Retinal pigment epithelial cell (primary cell): ENCODE measurements at places on chromosomes 4 and X.

GRCh38 chr4:109760682-109761081 is 30.8 kb upstream of the PLA2G12A start:
- no peak for DNase-seq

DNA sequence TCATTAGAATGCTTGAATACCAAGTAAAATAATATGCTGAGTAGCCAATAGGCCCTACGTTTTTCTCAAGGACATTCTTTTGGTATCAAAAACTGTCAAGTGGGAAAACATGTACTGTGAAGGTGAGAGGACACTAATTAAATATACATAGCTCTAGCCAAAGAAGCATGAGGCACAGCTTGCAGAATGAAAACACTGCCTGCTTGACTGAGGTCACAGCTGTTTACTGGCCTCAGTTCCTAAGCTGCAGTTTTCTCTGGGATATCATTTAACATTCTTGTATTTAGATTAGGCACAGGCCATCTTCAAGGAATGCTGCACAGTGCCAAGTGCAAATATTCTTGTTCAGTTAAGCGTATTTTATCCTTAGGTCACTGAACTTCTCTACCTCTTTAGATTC is 78.6 kb downstream of the NAP1L3 start:
- no peak for DNase-seq

DNA sequence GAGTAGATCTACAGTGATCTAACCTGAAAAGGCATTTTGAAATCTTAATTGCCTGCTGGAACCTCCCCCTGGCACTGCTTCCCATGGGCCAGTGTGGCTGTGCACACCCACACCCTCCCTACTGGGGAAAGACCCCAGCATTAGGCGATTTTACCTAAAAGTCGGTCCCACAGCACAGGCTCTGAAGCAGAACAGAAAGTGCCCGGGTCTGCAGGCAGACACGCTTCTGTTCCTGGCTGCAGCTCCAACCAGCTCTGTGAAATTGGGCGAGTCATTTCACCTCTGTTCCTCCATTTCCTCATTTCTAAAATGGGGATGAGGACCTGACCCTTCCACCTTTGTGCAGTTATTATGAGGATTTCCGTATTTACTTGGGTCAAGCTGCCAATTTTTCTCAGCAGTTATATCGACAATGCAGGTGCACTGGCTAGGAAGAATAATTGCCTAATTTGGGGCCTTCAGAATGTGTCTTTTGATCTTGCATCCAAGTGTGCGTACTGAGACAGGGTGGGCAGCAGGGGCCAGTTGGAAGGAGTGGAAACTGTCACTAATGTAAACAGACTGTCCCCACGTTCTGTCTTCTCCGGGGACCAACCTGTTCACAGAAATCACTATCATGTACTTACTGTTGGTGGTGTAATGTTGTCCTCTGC is 7.1 kb downstream of the KLF3 start:
- DNase-seq: no peak

DNA sequence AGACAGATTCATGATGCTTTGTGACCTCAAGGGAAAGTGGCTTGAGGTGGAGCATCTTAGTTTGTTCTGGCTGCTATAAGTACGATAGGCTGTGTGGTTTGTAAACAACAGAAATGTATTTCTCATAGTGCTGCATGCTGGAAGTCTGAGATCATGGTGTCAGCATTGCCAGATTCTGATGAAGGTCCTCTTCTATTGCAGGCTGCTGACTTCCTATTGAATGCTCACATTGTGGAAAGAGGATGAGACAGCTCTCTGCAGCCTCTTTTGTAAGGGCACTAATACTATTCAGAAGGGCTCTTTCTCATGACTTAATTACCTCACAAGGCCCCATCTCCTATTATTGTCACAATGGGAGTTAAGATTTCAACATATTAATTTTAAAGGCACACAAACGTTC is 1674.0 kb upstream of the PCDH7 start:
- DNase-seq: no peak

- DNase-seq: no peak
Observed at GRCh38 chr4:74615411-74615810, 170.5 kb downstream of the AREG start.

DNA sequence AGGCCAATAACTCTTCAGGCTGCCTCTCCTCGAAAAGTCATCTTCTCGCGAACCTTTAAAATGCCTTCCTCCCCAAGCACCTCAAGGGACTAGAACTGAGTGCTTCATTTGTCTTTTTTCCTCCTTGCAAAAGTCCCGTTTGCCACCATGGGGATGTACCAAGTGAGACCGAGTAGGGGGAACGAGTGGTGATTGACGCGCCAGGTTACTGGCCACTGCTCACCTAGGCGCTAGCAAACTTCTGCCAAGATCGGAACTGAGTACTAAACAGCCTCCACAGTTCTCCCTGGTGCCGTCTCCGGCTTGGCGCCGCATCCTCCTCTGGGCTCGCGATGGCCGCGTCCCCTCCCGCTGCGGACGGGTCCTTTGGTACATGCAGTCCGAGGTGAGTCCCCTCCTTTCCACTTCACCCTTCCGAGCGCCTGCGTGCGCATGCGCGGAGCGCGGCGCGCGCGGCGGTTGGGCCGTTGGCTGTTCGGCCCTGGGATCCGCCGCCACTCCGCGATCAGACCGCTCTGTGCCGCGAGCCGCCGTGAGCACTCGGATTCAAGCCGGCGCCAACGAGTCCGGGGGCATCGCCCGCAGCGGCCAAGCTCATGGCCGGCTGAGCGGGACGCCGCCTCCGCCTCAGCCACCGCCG is at the start of gene CDK16:
Gene CDK16 (plus strand): TSS at position 402 of the 640 bp plus-strand sequence. CDS start 4,877 bp downstream, outside the sequence.
- DNase-seq: peak; percentile 57

- DNase-seq: no peak
Observed at GRCh38 chr4:41718907-41719306, 29.6 kb downstream of the PHOX2B start.

- no peak for DNase-seq
Observed at GRCh38 chrX:105646592-105647372, 175.6 kb upstream of the NRK start.

- DNase-seq: no peak
Observed at GRCh38 chr4:47349326-47349725, 114.2 kb downstream of the COMMD8 start.

- DNase-seq: no peak
Observed at GRCh38 chrX:5233830-5234229, 994.8 kb downstream of the NLGN4X start.

DNA sequence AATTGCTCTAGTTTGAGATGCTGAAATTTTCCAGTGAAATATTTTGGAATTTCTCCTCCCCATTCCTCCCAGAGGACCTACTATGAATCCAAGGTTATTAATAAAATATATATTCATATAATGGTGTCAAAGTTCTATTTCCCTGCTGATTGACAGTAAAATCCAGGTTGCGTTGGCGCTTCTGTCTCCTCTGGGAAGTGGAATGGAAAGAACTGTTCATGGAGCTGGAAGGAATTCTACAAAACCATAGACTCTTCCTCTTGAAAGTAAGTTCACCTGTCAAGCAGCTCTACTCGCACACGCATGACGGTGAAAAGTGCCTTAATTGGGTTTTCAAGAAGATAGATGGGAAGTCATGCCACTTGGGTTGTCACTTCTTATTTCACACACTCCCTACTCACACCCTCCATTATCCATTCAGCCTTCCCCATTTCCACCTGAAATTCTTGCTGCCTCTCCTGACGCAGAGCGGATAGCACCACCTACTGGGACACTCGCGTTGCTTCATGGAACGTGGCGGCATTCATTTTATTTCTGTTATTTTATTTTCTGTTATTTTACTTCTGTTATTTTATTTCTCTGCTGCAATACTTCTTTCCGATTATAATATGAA is 351.6 kb downstream of the NLGN4X start:
- no peak for DNase-seq

GRCh38 chr4:151772274-151772673 is 11.5 kb upstream of the GATB start:
- DNase-seq: no peak

DNA sequence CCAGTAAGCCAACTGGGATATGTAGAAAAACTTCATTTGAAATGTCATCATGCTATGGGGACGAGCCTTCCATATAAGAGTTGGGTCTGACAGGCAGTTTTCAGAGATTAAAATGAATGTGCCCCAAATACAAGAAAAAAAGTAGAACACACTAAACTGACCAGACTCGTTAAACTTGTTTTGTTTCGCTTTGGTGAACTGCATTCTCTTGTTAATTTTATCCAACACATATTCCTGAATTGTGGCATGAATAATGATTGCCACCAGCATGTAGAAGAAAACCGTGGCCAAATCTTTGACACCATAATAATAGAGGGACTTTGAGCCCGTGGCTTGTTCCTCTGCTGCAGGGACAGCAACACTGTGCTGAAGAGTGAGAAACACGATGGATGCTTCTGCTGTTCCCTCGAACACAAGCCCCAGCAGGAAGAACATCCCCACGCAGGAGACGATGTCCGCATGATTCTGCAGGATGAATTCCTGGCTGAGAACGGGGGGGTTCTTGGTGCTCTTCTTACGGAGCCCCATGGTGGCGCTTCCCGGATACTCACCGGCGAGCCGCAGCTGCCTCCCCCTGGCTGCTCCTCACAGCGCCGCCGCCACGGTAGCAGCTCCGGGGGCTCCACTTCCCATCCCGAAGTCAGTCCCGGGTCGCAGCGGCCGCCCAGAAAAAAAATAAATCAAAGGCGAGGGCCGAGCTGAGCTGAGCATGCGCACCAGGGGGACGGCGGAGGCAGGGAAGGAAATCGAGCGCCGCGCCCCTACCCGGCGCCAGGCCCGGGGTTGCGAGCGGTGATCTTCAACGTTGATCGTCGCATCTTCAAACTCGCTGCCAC is at the start of gene TRAM1L1:
Gene TRAM1L1 (minus strand): TSS at position 711 of the 836 bp plus-strand sequence. CDS start 183 bp downstream, at position 528.
- DNase-seq: peak; percentile 25

GRCh38 chrX:129783291-129783713 is 3.6 kb downstream of the SASH3 start:
- no peak for DNase-seq

GRCh38 chr4:75666299-75666698 is 6.9 kb downstream of the G3BP2 start:
- DNase-seq: no peak

GRCh38 chr4:164027805-164028204 is 533.3 kb downstream of the TMA16 start:
- DNase-seq: no peak

DNA sequence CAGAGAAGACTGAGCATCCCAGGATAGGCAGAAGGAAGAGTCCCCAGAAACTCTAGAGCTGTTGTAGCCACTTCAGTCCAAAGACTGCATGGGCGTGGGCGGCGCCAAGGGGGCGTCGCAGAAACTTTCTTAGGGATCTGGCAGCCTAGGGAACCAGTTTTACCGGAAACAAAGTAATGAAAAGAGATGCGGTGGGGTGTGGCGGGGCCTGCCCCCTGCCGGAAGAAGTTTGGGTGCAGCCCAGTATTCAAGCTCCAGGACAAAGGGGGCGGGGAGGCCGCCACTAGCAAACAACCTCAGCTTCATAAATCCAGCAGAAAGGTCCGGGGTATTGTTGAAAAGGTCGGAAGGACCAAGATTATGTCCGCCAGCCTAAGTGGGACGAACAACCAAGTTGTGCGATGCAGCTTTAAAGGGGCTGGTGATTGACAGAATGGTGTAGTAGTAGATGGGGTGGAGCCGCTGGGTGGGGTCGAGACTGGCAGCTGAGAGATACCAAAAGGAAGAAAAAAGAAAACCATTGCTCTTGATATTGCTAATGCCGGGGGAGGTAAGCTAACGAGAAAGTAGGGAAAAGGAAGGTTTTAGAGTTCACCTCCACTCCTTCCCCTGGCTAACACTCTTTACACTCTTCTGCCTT is 190.5 kb downstream of the RRAGB start:
- DNase-seq: no peak

DNA sequence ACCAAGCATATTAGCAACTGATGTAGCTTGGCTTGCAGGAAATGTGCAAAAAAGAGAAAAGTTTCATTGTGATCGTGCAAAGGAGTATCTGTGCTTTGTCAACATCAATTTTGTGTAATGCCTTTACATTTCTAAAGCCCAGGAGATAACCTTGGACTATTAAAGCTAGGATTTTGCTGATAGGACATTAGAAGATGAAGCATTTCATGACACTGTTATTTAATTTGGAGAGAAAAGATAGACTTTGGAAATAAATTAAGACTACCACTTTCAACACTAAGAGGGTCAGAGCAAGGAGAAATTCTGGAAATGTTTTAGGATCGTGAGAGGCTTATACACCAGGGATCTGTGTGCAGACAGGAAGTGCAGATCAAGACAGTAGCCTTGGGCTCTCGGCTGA is 120.6 kb upstream of the MID1 start:
- DNase-seq: no peak

DNA sequence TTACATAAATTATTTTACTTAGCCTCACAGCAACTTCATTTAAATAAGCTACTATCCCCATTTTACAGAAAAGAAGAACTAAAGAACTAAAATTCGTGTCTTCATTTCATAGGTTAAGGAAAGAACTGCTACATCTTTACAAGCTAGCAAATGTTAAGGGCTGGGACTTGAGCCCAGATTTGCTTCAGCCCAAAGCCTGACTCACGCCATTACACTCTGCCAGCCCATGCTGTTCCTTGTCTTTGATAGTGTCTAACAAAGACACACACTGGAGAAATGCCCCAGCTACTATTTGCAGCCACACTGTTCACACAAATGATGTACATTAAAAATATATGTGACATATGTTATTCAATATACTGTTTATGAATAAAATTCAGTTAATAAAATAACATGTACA is 29.0 kb upstream of the ERVMER34-1 start:
- no peak for DNase-seq

- DNase-seq: no peak
Observed at GRCh38 chrX:134431894-134432293, 28.1 kb upstream of the HPRT1 start.

- DNase-seq: no peak
Observed at GRCh38 chr4:142567199-142567598, 278.9 kb downstream of the INPP4B start.

- DNase-seq: no peak
Observed at GRCh38 chrX:821327-822107, 190.9 kb downstream of the SHOX start.
